ENCODE measurements at places on chromosomes 3 and 15.

DNA sequence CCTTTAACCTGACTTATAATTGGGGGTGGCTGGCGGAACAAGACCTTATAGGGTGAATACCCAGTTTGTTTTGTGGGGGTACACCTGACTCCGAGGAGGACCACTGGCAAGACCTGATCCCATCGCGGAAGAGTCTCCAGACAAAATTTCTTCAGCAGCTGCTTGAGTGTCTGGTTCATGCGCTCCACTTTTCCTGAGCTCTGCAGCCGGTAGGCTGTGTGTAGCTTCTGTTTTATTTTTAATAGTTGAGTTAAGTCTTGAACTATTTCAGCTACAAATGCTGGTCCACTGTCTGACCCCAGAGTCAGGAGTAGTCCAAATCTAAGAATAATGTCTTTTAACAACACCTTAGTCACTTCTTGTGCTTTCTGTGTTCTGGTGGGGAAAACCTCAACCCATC is 21.2 kb upstream of the NOX5 start:
- no peak for DNase-seq

DNA sequence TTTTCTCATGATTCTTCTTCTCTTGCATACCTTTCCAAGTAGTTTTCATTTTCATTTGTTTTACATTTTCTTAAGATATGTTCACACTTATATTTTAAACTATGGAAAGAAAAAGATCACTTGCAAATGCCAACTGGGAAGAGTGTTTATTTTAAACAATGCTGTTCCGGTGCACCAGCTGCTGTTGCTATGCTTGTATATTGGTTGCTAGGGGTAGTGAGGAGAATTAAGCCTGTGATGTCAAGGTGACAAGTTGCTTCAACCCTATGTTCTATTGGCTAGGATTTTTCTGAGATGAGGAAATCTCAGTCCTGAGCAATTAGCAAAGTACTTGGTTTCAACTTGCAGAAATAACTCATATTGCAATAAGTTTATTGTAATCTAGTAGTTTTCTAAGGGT is 500.1 kb downstream of the MFSD1 start:
- DNase-seq: no peak

DNA sequence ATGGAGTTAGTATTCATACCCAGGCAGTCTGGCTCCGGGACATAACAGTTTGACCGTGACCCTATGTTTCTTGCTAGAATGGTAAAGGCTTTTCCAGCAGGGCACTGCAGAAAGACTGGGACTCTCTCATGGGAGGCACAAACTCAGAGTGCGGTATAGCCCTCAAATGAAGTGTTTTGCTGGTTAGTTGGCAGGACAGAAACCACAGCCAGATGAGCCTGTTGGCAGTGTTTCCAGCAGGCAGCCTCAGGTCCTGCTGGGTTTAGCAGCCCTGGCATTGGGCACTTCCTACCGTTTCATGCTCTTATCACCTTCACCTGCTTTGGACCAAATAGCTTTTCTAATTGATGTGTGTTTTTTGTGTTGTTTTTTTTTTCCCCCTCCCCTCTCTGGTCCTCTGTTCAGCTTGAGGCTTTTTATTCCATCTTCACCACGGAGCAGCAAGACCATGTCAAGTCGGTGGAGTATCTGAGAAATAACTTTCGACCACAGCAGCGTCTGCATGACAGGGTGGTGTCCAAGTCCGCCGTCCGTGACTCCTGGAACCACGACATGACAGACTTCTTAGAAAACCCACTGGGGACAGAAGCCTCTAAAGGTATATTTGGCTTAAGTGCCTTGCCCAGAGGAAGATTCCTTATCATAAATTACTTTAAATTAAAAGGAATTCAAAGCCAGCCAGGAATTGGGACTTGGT is 205.6 kb downstream of the FEZF2 start:
- DNase-seq: no peak

DNA sequence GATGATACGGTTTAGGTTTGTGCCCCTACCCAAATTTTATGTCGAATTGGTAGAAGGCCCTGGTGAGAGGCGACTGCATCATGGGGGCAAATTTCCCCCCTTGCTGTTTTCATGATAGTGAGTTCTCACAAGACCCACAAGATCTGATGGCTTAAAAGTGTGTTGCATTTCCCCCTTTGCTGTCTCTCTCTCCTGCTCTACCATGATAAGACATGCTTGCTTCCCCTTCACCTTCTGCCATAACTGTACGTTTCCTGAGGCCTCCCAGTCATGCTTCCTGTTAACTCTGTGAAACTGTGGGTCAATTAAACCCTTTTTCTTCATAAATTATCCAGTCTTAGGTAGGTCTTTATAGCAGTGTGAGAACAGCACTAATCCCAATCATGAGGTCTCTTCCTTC is 381.2 kb downstream of the RSL24D1 start:
- no peak for DNase-seq

DNA sequence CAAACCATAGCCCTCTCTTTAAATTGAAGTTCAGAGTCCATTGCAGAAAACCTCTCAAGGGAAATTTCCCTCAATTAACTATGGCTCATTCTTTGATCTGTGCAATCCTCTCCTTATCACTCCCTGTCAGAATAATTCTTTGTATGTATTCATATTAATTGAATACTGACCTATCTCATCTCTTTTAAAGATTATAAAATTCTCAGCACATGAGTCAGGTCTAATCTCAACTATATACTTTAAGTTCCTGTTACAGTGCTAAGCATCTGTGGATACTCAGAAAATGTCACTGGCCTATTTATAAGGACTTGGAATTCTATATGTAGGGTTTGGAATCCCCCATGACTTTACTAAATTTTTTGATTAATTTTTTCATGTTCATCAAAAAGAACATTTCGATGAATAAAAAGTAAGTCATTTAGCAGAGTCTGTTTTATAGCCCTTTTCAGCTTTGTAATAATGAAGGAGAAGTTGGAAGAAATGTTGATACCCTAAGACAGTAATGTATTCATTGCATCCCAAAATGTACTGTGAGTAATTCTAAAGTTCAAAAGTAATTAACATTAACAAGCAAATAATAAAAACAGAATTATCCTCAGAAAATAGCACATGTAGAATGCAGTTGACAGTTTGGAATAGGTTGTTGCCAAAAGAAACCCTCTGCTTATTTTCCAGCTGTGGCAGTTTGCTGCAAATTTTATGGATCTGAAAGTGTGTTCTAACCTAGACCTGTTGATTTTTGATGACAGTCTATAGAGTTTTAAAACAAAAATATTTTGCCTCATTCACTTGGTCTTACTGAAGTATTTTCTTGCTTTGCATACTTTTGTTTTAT is 503.4 kb upstream of the CBLB start:
- no peak for DNase-seq

GRCh38 chr3:21938267-21938681 is 187.3 kb upstream of the ZNF385D start:
- no peak for DNase-seq

DNA sequence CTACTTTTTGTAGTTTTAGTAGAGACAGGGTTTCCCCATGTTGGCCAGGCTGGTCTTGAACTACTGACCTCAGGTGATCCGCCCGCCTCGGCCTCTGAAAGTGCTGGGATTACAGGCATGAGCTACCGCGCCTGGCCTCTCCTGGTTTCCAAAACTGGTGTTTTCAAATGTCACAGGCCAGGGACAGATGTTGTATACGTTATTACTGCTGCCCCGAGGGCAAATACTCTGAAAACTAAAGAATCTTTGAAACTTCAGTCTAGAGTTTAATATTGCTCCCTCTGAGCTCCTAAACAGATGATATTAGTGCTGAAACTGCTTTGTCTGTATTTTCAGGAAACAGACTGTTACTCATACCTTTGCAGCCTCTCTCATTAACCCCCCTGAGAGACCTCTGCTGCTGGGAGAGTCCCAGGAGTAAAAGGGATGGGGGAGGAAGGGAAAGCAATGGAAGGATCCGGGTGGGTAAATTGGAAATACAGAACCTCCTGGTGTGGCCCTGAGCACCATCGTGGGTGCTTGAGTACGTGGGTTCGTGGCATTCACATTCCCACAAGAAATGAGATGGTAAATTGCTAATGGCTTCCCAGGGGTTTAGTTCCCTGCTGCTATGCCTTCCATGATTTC is 96.3 kb upstream of the IGF1R start:
- no peak for DNase-seq

DNA sequence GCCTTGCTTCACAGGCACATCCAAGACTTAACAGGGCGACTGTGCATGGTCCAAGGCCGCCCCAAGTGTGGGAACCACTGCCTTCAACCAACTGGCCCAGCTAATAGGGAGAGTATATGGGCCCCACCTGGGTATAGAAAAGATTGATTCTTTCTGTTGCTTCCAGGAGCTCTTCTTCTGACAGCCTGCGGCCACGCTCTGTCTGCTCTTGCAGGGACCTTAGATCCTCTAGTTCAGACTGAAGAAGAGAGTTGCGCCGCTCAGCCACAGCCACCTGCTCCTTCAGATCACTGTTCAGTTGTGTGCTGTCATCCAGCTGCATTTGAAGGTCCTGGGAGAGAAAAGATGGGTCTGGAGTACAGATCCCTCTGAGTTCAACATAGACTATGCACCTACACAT is 102.2 kb downstream of the HHLA2 start:
- no peak for DNase-seq
